ENCODE measurements at places on chromosomes 3 and 15.

DNA sequence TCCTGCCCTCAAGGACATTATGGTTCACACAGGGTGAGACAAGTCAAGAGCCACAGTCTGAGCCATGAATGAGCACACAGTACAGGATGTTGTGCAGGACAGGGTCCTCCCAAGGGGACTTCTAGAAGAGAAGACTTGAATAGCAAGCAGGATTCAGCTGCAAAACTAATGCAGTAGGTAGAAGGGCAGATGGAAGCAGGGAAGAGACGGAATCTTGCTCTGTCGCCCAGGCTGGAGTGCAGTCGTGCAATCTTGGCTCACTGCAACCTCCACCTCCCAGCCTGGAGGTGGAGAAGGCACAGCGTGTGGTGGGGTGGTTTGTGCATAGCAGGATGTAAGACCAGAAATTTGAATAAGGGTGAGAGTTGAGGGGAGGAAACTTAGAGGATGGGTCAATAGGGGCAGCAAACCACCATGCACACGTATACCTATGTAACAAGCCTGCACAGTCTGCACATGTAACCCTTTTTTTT is 8.0 kb downstream of the BCL2L10 start:
- no peak for DNase-seq

GRCh38 chr15:74716651-74717050 is 8.7 kb downstream of the CYP1A1 start:
- DNase-seq: no peak

DNA sequence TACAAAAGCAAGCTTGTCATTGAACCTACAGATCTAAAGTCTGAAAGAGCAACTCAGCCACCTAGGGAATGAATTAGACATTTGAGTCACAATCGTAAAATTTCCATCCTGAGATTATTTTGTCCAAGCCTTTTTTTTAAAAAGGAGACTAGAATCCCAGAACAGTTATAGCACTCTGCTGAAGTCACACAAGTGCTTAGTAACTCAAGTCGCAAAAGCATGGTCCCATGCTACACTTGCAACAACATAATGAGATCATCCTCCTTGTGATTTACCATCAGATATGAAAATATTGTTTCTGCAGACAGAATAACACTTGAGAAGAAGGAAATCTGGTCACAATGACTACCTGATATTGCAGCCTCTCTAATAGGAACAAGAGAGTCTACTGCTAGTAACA is 106.7 kb downstream of the ZIC4 start:
- no peak for DNase-seq

- no peak for DNase-seq
Observed at GRCh38 chr15:58877999-58878825, 55.3 kb downstream of the SLTM start.

DNA sequence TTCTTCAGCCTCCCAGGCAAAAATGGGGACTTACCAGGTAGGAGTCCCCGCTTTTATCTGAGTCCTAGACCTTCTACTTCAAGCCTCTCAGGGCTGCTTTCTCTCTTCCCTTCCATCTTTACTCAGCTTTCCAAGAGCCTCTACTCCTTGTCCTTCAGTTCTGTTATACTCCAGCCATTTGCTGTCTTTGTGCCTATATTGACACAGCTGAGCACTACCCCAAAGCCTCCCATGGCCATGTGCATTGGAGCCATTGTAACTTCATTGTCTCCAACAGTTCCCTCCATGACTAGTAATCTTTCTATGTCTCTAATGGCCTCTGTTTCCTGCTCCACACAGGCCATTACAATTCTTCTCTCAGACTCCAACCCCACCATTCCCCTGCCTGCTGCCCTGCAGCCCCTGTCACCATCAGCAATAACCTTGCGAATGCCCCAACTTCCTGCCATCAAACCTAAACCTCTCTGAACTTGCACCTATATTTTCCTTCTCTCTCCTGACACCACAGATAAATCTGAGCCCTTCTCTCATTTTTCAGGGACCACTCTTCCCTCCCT is 77.9 kb upstream of the ADPGK start:
- no peak for DNase-seq

DNA sequence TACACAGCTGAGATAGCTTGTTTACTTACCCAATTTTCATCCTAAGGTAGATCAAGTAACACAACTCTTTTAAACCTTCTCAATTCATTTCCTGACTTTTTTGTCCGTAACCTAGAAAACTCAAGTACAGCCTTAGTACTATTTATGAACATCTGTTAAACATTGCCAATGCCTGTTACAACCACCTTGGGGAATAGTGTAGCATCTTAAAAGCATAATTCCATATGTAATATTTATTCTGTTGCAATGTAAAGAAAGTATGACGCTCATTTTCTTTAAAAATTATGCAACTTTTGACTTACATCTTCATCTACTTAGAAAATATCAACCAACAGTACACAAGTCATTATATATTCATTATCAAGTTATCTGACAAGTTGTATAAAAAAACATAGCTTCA is 54.6 kb downstream of the SUCLG2 start:
- no peak for DNase-seq

DNA sequence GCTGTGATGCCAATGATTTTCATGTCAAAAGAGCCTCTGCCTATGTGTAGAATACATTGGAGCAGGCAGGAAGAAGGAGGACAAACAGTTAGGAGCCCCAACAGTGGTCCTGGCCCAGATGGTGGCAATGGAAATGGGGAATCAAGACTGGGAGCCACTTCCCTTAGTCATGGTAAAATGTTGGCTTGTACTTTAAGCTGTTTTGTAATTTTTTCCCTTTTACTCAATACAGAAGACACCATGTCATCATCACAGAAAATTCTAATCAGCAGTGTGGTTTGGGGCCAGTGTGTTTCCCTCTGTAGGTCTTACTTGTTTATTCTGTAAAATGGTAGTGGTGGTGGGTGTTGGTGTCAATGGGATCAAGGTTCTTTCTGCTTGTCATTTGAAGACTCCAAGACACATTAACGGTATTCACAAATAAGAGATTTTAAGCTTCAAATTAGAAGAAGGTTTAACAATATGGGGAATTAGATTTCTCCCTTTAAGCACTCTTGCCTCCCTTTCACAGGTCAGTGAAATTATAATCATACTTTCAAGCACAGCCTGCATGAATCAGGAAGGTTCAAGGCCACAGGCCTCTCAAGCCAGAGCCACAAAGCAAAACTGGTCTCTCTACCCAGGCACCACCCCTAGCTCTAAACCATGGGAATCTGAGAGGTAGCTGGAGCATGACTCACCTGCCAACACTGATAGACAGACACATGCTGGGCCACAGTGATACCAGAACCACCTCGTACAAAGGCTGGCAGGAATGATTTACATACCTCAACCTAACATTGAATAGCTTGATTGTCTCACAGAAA is 24.9 kb downstream of the SIAH2 start:
- DNase-seq: no peak

DNA sequence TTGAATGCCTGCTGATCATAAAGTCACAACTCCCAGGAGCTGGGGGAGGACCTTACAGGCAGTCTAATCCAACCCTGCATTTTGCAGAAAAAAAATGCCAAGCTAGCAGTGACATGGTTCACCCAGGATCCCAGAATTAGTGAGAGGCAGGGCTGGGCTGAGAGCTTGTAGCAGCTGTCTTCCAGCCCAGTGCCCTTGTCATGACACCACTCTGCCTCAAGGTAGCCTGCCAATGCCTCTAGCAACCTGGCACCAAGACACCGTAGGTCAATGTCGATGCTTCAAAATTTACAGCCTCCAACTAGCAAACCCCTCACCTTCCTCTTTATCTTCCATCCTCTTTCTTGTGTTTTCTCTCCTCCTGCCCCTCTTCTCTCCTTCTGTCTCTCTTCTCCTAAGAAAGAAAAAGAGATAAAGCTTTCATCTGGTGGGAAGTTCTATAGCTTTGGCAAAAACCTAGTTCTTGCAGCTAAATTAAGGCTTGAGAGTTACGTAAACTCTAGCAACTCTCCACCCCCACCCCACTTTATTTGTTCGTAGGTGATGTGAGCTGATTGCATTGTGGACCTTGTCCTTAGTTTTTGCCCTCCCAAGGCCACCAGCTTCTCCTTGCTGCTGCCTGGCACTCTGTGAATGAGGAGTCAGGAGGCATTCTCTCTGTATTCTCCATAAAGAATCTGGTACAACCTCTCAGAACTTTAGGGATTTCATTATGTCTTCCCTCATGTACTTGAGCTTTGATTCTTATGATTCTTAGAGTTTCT is 18.3 kb upstream of the BFSP2 start:
- no peak for DNase-seq

DNA sequence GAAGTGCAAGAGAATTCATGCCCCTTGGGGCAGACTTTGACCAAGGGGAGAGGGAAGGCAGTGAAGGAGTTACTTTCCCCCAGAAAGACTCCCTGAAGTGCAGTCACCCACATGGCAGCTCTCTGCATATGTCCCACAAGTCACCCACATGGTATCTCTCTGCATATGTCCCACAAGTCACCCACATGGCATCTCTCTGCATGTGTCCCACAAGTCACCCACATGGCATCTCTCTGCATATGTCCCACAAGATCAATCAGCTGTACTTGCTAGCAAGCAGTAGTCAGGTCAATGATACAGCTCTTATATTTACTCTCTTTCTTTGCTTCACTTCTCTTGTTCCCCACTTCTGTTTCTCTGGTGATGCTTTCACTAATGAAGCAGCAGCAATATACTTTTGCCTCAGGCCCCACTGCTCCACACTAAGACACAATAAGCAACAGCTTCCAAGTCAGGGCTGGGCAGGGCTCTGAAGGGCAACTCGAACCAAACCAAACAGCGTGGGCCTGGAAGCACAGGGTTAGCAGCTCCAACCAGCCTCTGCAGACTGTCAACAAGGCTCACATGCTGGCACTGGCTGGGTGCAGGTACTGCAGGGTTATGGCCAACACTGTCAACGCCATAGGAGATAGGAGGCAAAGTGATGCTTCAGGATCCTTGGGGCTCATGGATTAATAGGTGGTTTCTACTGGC is 46.7 kb downstream of the THBS1 start:
- DNase-seq: no peak

DNA sequence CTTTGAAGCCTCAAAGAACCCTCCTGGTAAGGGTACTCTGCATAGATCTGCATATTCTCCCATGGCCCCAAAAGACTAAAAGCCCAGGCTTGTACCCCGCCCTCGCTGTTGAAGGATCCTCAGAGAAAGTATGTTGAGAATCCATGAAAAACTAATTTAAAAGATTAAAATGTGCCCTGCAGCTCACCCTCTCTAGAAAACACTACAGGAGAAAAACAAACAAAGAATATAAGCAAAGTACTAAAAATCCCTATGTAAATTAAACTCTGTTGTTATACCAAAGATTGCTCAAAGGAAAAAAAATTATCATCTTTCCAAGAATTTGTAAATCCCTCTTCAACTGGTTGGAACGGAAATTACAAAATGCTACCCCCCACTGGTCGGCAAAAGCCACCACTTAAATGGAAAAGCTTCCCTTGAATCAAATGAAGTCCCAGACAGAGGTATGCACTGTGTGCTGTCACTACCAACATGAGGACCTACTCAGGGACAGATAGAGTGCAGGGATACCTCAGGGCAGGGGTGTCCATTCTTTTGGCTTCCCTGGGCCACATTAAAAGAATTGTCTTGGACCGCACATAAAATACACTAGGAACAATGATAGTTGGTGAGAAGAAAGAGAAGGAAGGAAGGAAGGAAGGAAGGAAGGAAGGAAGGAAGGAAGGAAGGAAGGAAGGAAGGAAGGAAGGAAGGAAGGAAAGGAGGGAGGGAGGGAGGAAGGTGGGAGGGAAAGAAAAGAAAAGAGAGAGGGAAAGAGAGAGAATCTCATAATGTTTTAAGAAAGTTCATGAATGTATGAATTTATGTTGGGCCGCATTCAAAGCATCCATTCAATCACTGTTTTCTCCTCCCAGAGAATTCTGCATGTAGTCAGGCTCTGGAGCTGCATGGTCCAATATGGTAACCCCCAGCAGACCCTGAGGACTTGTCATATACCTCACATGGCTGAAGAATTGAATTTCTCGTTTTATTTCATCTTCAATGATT is 88.1 kb downstream of the MAGI1 start:
- DNase-seq: no peak

DNA sequence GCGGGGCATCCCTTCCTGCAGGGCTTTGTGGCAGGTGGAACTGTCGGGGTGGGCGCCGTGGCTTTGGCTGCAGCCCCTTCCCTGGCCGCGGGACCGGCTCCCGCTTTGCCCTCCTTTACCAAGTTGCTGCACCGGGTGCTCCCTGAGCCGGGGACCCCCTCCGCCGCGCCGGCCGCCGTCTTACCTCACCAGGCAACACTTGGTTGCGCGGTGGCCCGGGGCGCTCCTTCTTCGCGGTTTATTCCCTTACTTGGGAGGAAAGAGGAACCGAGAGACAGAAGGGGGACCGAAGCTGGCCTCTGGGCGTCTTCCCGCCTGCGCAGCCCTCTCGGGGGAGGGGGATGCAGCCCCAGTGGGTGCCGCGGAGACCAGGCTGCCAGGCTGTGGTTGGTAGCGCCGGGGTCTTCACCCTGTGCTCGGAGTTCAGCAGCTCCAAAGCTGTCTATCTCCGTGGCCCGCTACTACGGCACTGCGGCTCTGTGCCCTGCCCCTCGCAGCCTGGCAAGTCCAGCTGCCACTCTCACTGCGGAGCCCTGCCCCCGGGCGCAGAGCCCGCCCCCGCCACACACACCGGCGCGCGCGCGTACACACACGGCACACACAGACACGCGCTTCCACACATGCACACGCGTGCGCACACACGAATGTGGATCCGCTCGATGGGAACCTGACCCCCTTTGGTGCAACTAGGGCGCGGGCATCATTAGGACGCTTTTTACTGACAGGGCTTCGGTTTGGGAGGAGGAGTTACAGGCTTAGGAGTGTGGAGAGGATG is at the start of gene DGKG:
TSS of gene DGKG (minus strand) at position 473 of the 775 bp plus-strand sequence. CDS start 41,775 bp downstream, outside the sequence.
- no peak for DNase-seq

DNA sequence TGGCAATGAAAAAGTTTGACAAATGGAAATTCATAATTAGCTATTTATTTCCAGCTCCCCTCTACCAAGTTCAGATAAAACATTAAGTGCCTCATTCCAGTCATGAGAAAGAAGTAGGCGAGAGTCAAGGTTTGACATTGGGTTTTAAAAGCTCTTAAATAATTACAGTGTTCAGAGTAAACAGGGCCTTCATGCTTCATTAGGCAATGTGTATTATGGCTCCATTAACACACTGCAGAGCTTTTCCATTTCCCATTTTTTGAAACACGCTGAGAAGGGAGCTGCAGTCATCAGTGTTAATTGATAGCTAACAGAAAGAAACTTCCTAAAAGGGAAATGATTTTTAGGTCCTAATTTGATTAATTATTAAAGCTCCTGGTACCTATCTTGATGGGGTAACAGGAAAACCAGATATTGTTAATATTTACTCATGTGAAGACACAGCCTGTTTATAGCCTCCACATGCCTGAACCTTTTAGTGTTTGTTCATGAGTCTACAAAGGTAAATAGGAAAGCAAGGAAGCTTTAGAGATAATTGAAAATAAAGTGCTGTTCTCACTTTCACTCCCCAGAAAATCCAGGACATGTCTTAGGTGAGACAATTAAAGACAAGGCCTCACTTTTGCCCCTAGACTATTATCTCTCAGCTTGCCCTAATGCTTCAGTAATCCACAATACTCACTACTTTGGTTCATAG is 28.7 kb downstream of the SST start:
- DNase-seq: no peak

GRCh38 chr15:92772061-92772460 is 116.5 kb upstream of the FAM174B start:
- no peak for DNase-seq

All from SW 1271 (cell line).